ENCODE measurements at places on chromosomes 7 and 10.

GRCh38 chr7:1377111-1377909 lies 82.0 kb downstream of the MICALL2 start:
- DNase-seq = no peak

DNA sequence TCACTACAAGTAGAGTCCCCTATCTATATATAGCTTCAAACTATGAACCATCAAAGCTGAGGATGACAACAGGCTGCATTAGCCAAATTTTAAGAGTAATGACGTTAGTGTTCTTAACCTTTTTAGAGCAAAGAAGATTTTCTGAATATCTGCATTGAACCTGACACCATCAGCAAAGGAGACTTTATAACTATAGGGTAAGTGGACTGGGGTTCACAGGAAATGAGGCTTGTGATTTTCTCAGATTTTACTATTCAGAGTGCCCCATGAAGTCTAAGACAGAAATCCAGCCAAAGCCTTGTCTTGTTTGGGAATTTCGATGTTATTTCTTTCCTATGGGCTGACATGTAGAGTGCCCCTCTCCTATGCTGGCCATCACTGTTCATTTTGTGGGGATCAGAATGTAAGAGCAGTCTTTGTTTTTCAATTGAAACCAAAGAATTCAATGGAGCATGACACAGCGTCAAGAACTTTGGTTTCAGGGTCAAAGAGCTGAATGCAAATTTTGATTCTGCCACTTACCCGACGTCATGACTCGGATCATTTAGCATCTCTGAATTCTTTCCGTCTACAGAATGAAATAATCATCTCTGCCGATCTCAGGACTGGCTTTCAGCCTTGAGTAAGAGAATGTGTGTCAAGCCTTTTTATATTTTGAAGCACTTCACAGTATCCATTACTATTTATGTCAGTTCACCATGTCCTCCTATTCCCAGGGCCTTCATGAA lies 52.7 kb downstream of the DENND11 start:
- DNase-seq = no peak

GRCh38 chr7:42876182-42877068 lies 35.4 kb downstream of the C7orf25 start:
- DNase-seq = no peak

DNA sequence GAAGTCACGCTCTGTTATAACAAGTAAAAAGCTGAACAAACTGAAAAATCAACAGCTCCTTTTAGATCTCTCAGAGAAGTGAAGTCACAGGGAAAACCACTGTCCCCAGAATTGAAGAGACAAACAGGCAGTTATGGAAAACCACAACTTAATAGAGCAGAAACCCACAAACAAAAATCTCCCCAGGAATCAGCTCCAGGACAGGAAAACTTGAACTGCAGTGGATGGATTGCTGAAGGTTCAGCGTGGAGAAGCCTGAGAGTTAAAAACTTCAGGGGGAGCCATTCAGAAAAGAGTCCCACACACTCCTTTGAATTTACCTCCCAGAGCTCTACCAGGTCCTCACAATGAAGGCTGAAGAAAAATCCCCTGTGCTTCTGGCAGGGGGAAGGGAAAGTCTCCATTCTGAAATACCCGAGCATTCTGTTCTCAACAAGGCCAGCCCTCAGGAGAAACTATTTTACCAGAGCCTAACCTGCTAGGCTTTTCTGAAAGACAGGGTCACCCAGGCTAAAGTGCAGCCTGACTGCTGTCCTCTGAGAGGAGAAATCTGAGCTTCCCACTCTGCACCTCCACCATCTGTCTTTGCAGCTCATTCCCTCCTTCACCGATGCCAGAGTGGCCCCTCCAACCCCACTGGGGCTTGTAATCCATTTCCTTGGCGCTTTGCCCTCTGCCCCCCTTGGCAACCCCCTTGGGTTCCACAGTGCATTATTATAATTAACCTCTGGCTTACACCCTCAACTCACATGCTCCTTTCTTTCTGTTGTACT lies 65.0 kb upstream of the CCNY start:
- DNase-seq = no peak

- no peak for DNase-seq
These were observed 198.9 kb upstream of the AUTS2 start for GRCh38 chr7:69399401-69399800.

GRCh38 chr7:70097645-70098044 lies 499.4 kb downstream of the AUTS2 start:
- DNase-seq = no peak

GRCh38 chr7:118995350-118995749 lies 770.8 kb downstream of the ANKRD7 start:
- no peak for DNase-seq

GRCh38 chr7:144780071-144780608 lies 55.7 kb downstream of the TPK1 start:
- DNase-seq = no peak

DNA sequence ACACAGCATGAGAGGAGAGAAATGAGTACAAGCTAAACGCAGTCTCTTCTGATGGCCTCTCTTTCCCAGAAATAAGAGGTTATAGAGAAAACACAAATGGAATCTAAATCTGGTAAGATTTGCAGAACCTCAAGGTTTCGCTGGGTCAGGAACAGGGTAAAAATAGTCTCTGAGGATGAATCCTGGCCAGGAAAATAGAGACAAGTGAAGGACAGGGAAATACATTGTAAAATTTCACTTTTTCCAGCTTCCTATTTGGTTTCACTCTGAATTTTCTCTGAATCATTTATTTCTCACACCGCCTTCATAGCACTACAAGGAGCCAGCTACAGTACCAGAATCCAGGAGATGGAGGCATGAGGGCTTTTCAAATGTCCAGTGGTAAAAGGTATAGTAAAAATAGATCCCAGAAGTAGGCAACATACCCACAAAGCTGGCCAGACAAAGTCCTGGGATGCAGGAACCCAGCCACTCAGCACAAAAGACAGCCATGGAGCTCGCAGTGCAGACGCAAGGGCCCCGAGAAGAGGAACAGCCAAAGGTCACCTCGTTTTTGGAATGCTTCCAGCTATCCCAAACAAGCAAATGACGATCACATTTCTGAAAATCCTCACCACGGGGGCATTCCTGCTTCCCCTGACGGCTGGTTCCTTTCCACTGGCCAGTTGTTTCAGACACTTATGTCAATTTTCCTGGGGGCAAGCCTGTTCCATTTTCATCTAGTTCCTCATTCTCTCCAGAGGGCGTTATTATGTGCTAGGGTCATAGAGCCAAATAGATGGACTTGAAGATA lies 21.5 kb upstream of the IKZF1 start:
- DNase-seq = no peak

DNA sequence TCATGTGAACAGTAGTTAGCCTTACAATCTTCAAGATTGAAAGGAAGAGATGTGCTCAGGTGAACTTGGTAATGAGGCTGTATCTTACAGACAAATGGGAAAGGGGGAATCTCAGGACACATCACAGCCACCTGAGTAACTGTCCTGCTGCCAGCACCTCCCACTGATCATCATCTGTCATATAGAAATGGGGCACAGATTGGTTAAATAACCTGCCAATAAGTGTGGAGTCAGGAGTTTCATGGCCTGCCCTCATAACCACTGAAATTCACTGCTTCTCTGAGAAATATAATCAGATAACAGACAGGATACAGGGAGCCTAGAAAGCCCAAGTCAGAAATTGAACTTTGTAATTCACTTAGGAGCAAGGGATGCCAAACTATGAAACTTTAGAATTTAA lies 64.9 kb upstream of the TAS2R16 start:
- no peak for DNase-seq

- DNase-seq = no peak
These were observed 11.3 kb downstream of the RSBN1L start for GRCh38 chr7:77707504-77707992.

- DNase-seq = no peak
These were observed 2.2 kb downstream of the FAM53B start for GRCh38 chr10:124741922-124742412.

- DNase-seq = no peak
These were observed 1112.3 kb downstream of the GATA3 start for GRCh38 chr10:9166770-9167169.

GRCh38 chr10:86536294-86536861 lies 14.8 kb upstream of the WAPL start:
- no peak for DNase-seq

DNA sequence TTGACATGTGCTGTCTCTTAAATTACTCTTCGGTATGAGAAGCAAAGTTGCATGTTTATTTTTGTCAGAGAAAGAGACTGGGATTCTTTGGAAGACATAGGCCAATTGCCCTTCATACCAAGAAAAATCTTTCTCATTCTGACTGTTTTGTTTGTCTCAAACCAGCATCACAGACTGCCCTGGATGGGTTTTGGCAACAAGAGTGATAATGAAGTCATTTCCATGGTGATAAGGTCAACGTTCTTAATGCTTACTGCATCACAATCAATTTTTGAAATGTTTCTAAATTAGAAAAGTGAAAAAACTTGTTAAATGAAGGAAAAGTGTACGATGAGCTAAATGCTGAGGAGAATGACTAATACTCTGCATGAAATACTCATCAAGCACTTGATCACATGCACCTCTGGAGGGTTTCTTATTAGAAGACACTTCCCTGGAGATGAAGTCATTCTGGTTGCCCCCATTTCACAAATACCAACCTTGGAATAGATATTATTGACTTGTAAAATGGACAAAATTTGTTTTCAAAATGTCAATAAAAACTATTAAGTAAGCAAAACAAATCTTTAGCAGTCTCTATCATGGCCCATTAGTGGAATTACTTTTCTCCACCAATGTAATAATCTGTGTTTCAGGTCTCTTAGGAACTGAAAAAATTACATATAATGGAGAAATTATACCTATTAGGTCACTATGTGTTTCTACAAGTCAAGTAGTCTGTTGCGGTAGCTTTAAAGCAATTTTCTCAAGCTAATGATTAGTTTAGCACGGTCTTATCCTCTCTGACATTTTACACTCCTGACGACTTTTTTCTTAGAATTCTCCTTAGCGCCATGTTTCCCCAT lies 19.9 kb upstream of the SEC61G start:
- DNase-seq = no peak

DNA sequence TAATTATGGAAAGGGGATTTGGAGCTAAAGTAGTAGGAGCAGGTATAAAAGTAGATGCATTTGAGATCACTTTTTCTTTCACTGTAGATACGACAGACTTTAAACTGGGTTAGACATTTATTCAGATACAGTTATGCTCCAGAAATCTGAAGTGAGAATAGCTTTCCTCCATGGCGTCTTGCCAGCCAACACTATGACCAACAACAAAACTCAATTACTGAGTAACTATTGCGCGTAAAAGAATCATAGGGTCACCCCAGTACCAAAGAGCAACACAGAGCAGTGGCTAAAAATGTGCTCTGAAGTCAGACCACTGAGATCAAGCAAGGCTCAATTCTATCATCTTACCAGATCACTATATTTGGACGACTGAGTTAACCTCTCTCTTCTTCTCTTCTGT lies 262.5 kb upstream of the SORCS1 start:
- DNase-seq = no peak

DNA sequence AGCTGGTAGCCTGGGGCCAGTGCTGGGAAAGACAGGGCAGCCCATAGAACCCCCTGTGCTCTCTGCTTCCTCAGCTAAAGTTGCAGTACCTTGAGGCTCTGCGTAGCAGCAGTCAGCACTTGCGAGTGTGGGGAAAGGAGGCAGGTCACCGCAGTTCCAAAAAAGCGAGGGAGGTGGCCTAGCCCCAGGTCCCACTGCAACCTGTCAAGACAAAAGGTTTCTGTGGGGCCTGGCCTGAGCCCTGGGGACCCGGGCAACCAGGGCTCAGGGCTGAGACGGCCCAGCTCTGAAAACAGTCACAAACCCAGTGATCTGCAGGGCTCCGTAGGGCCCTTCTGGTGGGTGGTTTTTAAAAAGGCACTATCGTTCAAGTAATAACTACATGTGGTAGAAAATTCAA lies 19.5 kb downstream of the RRP12 start:
- no peak for DNase-seq

- DNase-seq = no peak
These were observed 8.3 kb downstream of the ADD3 start for GRCh38 chr10:110016039-110016438.

GRCh38 chr10:48943096-48943495 lies 3.5 kb upstream of the LRRC18 start:
- no peak for DNase-seq

- no peak for DNase-seq
These were observed 44.7 kb upstream of the GARS1 start for GRCh38 chr7:30549931-30550493.

DNA sequence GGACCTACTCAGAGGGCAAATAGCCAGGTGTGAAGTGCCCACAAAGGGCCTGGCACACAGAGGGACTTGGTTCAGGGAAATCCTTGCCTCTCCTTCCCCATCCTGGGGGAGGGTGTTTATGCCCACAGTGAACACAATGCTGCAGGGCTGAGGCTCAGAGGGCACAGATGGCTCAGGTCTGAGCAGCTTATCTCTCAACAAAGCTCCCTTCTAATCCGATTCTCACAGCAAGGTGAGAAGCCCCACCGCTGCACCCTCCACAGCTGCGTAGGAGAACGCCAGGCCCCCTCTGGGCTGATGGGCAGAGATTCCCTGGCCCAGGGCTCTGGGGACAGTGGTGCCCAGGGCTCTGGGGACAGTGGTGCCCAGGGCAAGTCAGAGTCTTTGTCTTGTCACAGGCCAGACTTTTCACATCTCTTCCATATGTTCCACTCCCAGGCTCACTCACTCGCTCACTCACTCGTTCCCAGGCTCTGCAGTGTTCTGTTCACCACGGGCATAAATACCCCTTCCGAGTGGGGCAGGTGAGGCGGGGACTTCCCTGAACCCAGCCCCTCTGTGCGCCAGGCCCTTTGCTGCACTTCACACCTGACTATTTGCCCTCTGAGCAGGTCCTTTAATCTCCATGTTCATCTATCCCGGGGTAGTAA lies 8.7 kb upstream of the CDHR1 start:
- DNase-seq = no peak

DNA sequence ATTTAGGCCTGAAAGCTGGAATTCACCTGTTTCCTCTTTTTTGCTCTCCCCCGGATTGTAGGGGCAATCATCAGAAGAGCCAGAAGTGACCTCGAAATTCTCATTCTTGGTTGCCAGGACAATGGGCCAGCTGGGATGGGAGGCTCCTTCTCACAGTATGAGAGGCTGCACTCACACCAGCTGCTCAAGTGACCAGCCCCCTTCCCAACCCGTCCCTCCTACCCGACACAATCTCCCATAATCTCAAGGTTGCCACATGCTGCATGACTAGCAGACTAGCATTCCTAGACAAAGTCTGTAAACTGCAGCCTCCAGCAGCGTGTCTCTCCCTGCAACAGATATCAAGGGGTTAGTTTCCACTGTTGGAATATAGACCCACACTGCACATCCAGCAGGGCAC lies 110.3 kb downstream of the C1GALT1 start:
- no peak for DNase-seq

GRCh38 chr7:20019757-20020432 lies 197.3 kb downstream of the MACC1 start:
- no peak for DNase-seq

DNA sequence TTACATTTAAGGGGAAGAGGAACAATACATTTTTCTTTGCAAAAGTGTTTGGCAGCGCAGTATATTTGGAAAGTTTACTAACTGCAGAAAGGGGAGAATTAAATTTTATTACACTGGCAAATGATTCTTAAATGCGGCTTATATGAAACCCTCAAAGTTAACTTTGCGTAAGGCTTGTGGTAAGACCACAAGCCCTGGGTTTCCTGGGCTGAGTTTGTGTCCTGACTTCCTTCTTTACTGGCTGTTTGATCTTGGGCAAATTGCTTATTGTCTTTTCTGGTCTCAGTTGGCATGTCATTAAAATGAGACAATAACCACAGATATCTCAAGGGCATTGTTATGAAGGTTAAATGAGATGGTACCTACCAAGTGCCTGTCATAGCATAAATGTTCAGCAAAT lies 106.8 kb downstream of the GLRX3 start:
- no peak for DNase-seq

Measured in NCI-H2081 treated with DMSO at 0.1 percent for 48 hours (cell line).